ENCODE measurements at places on chromosomes 3 and 15.
A peak's percentile ranks its signal among the peaks of the same experiment; 100 is the strongest.

GRCh38 chr3:71513081-71513480 lies 70.4 kb downstream of the FOXP1 start:
- no peak for DNase-seq

GRCh38 chr3:17322106-17322793 lies 420.2 kb downstream of the TBC1D5 start:
- DNase-seq = no peak

DNA sequence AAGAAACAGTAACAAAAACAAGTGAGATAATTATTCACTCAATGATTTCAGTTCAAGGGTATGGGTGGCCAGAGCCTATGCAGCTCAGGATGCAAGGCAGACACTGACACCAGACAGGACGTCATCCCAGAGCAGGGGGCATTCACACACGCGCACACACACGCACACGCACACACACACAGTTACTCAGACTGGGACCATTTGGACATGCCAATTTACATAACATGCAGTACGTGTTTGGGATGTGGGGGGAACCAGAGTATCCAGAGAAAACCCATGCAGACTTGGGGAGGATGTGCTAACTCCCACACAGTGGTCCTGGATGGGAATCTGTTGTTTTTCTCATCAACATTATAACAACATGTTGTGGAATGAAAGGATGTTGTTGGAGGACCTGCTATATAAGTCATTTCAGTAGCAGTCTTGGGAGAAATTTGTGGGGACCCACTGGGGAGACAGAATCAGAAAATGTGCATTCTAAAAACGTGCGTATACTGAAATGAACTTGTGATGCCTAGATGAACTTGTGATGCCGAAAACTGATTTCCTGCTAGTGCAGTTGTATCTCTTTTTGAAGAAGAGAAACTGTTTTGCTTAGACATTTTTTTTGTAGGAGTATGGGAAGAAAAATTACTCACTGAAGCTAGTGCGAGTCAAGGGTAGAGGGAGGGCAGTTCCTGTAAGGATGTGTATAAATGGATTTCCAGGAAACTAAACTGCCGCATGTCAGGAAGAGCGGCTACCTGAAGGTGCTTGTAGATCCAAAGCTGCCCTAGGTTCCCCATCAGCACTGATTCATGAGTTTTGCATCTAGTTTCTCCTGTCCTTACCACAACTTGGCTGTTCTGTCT lies 25.2 kb downstream of the CD200 start:
- no peak for DNase-seq

DNA sequence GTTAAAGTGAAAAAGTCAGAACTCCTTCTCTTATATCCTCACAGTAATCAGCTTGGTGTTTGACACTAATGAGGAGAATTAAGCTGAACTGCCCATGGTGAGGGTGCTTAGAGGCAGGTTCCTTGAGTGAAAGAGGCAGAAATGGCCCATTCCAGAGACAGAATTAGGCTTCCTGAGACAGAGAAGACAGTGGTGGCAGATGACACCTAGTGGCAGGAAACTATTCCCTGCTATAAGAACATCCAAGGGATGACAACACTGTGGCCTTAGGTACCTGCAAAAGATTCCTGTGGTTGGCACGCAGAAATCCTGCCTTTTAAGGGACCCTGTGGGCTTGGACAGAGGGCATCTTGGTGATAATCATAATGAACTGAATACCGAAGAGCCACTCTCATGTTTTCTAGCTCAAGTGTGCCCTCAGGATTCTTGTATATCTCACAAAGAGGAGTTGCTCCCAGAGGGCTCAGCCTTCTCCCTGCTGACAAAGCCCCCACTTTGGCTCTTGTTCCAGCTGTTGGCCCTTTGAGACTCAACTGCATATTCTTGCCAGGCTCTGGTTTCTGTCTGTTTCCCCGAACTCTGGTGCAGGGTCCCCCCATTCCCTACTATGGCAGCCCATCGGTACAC lies 56.0 kb downstream of the KBTBD12 start:
- peak; percentile 68 for DNase-seq

- DNase-seq = no peak
Observed at GRCh38 chr3:131360191-131360755, 21.3 kb upstream of the NUDT16 start.

GRCh38 chr15:78715434-78715833 lies 74.4 kb upstream of the CHRNB4 start:
- DNase-seq = no peak

- no peak for DNase-seq
Observed at GRCh38 chr3:68483601-68484000, 448.7 kb downstream of the TAFA4 start.

DNA sequence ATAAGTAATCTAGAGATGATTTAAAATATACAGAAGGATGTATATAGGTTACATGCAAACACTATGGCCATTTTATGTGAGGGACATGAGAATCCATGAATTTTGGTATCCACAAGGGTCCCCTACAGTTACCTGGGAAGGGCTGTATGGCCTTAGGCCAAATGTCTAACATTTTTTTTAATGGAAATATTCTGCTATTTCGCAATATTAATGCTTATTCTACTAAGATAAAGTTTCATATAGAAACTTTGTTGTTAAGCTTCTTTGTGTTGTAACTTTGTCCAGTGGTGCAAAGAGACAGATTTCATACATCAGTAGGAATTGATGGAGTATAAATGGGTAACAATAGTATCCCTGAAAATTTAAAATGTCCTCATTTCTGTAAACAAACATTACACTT lies 233.4 kb upstream of the THBS1 start:
- no peak for DNase-seq

- no peak for DNase-seq
Observed at GRCh38 chr15:43828061-43828657, 1.4 kb downstream of the WDR76 start.

DNA sequence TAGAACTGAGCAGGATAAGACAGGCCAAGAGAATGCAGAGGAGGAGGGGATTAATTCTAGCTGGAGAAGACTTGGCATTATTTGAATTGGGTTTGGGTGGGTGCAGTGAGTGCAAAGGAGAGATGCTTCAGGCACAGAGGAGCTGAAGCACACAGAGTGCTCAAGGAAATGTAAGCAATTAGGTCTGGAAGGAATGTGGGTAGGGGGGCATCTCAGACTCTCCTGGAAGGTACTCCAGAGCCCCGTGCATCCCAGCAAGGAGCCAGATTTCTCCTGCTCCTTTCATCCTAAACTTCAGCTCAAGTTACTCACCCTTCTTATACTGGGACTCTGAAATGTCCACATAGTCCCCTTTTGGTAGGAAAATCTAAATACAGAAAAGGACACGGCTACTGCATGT lies 143.6 kb upstream of the PFN2 start:
- DNase-seq = no peak

DNA sequence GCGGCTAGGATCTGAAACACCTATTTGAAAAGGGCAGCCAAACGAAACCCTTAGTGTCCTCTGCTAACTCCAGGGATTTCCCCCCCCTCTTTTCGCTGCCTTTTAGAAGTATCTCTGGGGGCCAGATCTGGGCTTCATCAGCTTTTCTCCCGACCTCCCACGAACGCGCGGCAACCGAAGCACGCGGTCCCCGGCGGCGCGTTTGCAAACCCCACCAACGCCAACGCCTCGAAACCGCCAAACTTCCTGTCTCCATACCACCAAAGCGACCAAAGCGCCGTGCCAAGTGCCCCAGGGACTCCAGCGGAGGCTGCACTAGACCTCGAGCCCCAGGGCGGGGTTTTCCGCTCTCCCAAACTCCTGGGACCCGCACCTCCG lies 155.8 kb upstream of the FRMD4B start:
- no peak for DNase-seq

- no peak for DNase-seq
Observed at GRCh38 chr3:156236556-156237260, 116.3 kb downstream of the KCNAB1 start.

DNA sequence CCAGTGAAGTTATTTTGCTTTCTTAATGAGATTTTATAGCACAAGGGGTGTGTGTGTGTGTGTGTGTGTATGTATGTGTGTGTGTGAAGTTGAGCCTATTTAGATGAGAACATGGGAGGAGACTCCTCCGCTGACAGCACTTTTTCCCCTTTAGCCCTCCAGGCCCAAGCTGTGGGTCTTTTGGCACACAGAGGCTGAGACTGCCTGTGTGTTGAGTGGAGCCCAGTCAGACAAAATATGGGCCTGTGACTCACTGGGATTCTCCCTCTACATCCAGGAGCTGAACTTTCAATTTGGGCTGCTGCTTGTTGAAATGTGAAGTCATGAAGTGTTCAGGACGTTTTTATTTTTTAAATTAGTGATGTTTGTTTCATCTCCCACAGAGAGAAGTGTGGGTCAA lies 108.0 kb downstream of the MFSD1 start:
- DNase-seq = no peak

GRCh38 chr3:108662142-108662738 lies 72.7 kb downstream of the DZIP3 start:
- DNase-seq = peak; percentile 82

DNA sequence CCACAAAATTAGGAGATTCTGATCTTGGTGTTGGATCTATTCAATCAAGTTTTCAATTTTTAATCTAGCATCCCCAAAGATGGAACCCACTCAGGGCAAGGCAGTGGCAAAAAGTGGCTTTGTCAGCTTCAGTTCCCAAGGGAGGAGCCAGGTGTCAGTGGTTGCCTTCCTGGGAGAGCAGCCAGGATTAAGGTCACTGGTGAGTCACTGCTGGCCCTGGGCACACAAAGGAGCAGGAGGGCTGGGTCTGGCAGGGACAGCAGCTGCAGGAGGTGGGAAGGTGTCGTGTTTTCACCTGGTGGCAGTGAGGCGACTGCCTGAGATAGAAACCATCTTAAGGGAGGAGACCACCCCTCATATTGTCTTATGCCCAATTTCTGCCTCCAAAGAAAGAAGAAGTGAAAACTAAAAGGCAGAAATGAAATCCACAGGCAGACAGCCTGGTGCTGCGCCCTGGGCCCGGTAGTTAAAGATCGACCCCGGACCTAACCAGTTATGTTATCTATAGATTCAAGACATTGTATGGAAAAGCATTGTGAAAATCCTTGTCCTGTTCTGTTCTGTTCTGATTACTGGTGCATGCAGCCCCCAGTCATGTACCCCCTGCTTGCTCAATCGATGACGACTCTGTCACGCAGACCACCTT lies 5.9 kb upstream of the KLHL25 start:
- no peak for DNase-seq

GRCh38 chr15:88637436-88637835 lies 1.4 kb upstream of the ISG20 start:
- no peak for DNase-seq

DNA sequence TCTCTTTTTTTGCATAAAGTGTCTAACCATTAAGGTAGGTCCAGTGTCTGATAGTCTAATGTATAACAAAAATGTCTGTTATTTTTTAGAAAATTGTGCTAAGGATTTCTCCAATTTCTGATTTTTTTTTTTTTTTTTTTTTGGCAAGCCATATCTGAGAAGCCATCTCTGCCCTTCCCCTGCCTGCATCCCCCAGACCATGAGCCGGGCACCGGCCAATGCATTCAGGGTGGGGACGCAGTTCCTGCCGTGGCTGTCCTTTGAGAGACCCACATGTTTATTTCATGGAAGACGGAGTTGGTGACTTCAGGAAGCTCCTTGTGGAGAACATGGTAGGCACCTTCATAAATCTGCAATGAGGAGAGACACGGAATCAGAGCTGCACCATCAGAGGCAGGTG lies 19.2 kb downstream of the ABTB1 start:
- DNase-seq = no peak

- no peak for DNase-seq
Observed at GRCh38 chr3:133488785-133489367, 84.6 kb upstream of the CDV3 start.

GRCh38 chr3:58077596-58078285 lies 69.5 kb downstream of the FLNB start:
- DNase-seq = no peak

- peak; percentile 53 for DNase-seq
Observed at GRCh38 chr3:126936853-126937425, 46.0 kb upstream of the PLXNA1 start.

DNA sequence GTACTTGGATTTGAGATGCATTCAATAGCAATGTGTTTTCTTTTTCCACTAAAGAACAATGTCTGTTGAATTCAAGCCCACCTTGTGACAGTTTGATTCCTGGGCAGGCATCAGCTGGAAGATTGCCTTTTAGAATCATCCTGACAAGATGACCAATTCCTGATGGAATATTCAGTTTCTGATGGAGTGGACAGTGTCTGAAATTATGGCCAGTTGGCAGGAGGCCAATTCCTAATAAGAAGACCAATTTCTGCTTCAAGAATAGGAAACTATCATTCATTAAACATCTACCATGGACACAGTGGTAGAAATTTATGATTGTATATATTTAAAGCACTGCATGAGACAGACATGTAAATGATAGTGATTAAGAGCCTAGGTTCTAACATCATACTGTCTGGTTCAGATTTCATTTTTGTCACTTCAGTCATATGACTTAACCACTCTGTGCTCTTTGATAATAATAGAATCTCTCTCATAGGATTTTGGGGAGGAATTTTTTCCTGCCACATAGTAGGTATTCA lies 133.6 kb downstream of the CLSTN2 start:
- DNase-seq = no peak

Data from COLO829 (cell line).